ENCODE measurements at places on chromosomes 7 and 10. TPM values are rescaled to one million over a fixed set of nuclear protein-coding genes. Genes with fewer than 3 reads are reported as not detected.

GRCh38 chr10:29811751-29812427, 177.1 kb upstream of the SVIL start:
- DNase-seq, result no peak

DNA sequence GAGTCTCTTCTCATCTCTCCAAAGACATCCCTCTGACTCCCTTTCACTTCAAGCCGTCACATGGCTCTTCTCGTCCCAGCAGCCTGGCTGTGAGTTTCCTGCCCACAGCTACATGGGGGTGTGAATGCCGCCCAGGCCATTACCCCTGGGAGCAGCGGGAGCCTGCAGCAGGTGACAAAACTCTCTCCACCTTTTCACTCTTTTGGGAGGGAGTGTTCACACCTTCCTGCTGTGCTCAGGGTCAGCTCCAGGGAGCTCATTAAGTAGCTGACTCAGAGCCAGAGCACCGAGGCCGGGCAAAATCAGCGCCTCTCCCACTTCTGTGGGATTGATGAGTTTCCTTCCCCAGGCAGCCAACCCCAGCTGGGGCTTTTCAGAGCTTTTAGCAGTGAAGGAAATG, 271.3 kb downstream of the TYW1 start:
- DNase-seq, result no peak

DNA sequence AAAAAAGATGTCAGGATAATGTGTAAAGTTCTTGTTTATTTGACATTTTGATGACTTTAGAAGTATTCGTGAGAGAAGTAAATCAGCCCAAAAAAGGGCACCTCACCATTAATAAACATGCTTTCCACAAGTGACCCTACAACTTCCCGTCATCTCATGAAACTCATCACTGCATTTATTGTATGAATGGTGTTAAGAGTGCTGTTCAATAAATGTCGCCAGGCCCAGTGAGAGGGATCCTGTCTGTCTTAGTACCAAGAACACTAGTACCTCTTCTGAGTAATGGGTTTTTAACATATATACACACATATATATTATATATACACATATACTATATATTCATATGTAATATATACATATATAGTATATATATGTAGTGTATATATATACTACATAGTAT, 61.9 kb downstream of the TMEM26 start:
- DNase-seq, result no peak

DNA sequence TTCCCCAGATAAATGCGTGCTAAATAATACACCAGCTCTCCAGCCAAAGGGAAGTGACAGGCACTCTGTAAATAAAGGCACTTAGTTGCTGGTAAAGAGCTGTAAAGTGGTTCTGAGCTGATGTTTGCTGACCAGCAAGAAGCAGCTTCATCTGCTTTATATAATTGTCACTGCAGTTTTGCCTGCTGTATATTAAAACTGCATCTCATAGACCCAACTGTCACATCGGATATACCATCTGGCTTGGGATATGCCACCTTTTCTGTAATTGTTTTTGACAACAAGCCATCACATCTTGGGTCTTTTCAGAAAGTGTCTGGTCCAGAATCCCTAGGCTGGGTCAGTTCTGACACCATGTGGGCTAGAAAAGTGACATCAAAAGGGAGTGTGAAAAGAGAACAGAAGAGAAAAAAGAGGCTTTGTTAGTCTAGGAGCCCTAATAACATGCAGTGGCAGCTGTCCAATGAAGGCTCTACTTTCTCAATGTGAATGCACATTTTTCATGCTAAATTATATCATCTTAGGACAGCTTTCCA, 697.6 kb downstream of the KCNMA1 start:
- DNase-seq, result no peak

Gene TACC2
- 33.6 TPM for total RNA-seq

Data from omental fat pad (tissue), 4 donors.